ENCODE measurements at places on chromosomes 12 and 14.

GRCh38 chr14:76467711-76468155 lies 91.8 kb downstream of the ESRRB start:
- DNase-seq, result peak; percentile 66

DNA sequence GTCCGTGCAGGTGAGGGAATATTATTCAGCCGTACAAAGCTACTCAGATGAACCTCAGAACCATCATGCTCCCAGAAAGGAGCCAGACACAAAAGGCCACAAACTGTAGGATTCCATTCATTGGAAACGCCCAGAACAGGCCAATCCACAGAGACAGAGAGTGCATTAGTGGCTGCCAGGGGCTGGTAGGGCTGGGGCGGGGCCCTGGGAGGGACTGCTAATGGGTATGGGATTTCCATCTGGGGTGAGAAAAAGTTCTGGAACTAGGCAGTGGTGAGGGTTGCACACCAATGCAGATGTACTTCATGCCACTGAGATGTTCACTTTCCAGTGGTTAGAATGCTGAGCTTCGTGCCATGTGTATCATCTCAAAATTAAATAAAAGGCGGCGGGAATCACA lies 101.1 kb downstream of the RFLNA start:
- no peak for DNase-seq

DNA sequence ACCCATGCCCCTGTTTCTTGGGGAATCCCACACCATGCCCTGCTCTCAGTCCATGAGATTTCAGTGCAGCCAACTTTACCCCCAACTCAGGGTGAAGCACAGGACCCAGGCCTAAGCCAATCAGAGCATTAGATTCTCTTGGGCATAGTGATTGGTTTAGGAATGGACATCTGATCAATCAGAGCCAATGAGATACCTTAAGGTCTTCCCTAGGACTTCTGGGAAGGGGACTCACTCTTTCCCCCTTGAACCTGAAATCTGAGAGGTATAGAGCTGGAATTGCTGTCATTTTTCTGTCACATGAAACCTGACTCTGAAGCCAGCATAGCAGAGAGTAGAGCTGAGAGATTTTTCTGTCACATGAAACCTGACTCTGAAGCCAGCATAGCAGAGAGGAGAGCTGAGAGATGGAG lies 127.1 kb downstream of the ZFP36L1 start:
- peak; percentile 44 for DNase-seq

DNA sequence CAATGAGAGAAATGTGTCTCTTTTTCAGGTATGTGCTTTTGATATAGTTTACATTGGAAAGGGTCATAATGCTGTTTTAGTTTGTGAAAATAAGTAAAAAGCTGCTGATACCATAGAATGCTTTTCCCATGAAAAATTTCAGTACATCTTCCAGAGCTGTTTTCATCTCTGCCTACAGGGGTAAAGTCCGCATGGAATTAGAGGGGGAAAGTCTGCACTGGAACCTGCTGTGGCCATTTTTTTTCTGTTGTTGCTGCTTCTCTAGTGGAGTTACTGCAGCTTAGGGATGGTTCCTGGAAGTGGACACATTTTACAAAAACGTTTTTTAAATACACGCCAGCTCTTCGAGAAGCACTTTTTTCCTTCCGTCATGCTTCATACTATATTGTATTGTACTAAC lies 81.3 kb downstream of the VEZT start:
- DNase-seq, result no peak

GRCh38 chr14:89140326-89140725 lies 276.7 kb downstream of the FOXN3 start:
- DNase-seq, result no peak
